ENCODE measurements at places on chromosomes 3 and 15.

DNA sequence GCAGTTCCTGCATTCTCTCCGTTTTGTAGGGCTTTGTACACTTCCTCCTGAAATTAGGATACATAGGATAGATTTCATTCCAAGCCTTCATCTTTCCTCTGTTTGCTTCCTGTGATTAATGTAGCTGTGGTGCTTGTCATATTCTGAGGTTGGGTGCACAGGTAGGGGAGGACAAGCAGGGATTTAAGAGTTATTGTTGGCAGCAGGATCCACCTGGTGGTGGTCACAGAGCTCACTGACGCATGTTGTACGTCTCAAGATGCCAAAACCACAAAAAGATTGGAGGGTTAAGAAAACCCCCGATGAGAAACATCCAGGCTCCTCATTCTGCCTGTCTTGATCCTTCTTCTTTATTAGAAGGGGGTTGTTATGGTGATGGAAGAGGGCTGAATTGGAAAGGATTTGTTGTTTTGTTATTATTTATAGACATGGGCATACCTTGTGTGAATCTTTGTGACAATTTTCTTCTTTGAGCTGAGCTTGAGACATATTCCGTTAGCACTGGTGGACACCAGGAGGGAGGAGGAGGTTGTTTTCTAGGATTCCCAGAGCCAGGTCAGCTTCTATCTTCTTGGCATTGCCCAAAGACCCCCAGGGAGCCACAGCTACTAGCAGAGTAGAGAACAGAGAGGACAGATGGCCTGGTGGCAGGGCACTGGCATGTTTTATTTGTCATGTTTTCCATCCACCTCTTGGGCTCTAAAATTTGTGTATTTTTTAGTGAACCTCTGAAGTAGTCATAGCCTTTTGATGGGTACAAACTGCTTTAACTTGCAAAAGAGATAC, 57.7 kb upstream of the LARS2 start:
- no peak for DNase-seq

GRCh38 chr3:135929670-135930069, 35.9 kb upstream of the PPP2R3A start:
- peak; percentile 45 for DNase-seq

DNA sequence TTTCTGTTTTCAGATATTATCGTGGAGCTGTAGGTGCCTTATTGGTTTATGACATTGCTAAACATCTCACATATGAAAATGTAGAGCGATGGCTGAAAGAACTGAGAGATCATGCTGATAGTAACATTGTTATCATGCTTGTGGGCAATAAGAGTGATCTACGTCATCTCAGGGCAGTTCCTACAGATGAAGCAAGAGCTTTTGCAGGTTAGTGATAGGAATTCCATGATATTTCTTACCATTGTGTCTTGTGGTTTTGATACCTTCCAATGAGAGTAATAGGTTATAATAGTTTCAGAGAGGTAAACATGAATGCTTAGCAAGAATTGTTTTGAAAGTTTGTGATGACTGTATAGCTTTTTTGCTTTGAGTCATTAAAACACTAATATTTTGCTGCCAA, 8.5 kb downstream of the RAB11A start:
- DNase-seq, result peak; percentile 77

DNA sequence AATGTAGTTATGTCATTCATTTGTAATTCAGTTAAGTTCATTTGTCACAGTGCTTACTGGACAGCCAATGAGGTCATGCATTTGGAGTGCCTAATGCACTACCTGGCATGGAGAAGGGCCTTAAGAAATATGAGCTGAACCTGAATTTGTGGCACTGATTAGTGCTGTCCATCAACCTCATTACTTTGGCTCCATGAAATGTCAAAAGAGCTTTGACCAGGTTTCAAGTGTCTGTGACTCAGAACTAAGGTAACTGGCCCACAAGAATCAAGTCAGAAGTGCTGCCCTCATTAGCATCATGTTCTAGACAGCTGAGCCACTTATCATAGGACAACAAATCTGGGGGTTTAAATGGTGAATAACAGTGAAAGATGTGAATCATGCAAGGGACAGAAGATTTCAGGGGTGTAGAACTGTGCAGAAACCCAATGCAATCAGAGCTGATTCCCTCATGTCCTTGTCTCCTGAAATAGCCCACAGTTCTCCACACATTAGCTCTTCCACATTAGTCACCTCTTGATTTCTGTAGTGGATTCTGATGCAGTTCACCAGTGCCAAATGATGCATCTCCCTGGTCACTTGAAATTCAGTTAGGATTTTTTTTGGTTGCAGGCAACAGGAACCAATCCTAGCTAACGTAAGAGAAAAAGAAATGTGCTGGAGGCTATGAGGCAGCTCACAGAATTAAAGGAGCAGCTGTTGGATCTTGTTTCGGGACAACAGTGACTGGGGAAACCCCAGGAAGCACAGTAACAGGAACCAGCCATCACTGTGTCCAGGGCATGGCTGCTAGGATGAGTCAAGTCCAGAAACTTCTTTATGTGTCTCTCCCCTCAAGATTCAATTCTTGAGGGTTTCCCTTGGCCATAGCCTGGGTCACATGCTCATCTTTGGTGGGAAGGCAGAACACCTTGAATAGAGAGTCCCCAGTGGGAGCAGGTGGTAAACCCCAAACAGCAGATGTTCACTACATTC, 38.7 kb downstream of the CHST2 start:
- peak; percentile 58 for DNase-seq

GRCh38 chr15:73593304-73594074, 39.7 kb downstream of the NPTN start:
- peak; percentile 66 for DNase-seq

GRCh38 chr3:144351773-144352365, 380.2 kb downstream of the DIPK2A start:
- DNase-seq, result no peak

DNA sequence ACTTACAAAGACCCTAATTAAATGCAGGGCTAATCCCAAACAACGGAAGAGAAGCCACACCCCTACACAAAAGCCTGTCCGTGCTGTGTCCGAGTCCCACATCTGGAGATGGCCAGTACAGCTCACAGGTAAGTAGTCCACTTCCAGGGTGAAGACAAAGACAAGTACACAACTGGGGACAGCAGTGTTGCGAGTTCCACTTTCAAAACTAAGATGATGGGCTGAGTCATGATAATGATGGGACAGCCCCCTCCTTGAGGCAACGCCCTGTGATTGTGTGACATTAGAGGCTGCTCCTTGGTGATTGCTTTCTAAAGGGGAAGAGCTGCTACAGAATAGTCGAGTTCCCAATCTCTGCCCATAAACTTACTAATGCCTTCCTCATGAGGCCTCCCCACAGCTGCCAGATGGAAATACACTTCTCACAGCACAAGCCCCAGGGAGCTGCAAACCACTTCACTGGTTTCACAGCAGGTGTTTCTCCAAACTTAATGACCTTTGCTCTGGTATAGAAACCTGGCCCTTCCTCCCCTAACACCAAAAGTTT, 27.6 kb downstream of the RFT1 start:
- DNase-seq, result no peak

GRCh38 chr3:48592519-48593087, 2.5 kb downstream of the COL7A1 start:
- peak; percentile 15 for DNase-seq

DNA sequence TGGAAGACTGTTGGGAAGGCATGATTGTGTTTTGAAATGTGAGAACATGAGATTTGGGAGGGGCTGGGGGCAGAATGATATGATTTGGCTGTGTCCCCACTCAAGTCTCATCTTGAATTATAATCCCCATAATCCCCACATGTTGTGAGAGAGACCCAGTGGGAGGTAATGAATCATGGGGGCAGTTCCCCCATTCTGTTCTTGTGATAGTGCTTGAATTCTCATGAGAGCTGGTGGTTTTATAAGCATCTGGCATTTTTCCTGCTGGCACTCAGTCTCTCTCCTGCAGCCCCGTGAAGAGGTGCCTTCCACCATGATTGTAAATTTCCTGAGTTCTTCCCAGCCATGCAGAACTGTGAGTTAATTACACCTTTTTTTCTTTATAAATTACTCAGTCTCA, 430.5 kb downstream of the OTOL1 start:
- no peak for DNase-seq
